ENCODE measurements at places on chromosomes 13 and 19.
A peak's percentile ranks its signal among the peaks of the same experiment; 100 is the strongest.

DNA sequence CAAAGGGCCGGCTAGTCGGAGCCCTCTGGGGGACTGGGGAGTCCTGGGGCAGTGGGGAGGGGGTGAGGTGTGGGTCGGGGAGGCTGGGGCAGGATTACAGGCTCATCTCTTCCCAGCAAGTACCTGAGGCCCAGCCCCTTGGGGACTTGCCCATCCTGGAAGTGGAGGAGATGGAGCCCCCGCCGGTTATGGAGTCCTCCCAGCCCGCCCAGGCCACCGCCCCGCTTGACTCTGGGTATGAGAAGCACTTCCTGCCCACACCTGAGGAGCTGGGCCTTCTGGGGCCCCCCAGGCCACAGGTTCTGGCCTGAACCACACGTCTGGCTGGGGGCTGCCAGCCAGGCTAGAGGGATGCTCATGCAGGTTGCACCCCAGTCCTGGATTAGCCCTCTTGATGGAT, 9.9 kb downstream of the PALM3 start:
- no peak for DNase-seq

GRCh38 chr13:94122300-94122915, 357.1 kb downstream of the DCT start:
- DNase-seq = no peak

DNA sequence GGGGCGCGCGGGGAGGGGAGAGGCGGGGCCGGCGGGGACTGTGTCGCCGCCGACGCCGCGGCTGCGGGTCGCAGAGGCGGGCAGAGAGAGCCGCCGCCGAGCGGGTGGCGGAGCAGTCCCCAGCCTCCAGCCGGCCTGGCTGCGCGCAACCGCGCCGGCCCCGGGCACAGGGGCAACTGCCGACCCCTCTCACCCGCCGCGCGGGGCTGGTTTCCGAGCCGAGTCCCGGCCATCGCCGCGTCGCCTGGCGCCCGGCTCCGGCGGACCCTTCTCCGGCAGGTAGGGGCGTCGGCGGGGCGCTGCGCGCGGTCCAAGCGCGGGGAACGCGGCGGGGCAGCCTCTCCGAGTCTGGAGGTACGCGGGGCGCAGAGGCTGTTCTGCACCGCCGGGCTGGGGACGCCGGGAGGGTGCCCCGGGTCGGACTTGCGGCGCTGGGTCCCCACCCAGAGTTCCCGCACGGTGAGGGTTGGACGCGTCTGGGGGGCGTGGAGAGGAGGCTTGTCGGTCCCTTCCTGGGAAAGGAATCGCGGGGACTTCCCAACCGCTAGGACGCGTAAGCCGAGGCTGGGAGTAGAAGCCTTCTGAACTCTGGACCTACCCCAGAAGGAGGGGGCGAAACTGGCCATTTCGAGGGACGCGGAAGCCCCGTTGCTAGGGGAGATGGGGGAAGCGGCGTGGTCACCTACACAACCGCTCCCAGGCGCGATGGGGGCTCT, 133.6 kb upstream of the MYO16 start:
- DNase-seq = no peak

DNA sequence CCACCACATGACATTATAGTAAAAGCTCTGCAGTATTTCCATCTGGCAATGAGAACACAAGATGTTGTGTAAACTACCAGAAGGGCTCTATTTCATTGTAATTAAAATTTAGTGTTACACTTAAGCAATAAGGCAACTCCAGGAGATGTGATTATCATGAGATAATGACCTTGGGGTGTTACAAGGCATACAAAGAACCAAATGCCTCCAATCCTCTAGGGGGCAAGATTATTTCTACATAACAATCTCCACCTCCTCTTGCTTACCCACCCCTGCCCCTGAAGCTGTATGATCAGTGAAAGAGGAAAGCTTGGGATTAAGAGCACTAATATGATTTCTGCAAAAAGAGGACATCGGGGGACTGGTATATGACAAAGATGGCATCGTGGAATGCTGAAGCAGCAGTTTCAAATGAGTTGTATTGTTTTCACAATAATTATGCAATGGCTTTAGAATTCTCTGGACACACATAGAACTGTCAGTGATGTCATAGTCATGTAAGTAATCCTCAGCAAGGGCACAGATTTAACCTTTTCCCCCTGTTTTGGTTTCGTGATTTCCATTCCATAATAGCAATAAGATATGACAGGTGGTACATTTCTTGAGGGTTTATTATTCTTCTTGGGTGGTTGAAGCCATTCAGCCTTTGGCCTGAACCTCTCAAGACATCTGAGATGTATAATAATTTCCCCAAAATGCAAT, 295.3 kb downstream of the MZT1 start:
- no peak for DNase-seq

DNA sequence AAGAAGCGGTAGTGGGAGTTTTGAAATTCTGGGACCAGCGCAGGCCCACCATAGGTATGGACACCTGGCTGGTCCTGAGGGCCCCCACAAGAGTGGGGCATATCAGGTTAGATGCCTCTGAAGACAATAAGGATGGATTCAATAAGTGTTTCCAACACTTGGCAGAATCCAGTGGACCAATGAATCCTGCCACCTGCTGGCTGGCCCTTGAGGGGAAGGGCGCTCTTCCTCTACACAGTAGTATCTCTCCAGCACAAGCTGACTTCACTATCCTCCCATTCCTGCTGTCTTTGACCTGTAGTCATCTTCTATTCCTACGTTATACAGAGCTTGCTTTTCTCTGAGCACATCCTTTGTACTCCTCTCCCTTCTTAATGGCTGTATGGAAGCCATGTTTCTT, 199.7 kb upstream of the TSHZ3 start:
- no peak for DNase-seq

GRCh38 chr13:21613791-21614190, 9.8 kb upstream of the MICU2 start:
- DNase-seq = no peak

DNA sequence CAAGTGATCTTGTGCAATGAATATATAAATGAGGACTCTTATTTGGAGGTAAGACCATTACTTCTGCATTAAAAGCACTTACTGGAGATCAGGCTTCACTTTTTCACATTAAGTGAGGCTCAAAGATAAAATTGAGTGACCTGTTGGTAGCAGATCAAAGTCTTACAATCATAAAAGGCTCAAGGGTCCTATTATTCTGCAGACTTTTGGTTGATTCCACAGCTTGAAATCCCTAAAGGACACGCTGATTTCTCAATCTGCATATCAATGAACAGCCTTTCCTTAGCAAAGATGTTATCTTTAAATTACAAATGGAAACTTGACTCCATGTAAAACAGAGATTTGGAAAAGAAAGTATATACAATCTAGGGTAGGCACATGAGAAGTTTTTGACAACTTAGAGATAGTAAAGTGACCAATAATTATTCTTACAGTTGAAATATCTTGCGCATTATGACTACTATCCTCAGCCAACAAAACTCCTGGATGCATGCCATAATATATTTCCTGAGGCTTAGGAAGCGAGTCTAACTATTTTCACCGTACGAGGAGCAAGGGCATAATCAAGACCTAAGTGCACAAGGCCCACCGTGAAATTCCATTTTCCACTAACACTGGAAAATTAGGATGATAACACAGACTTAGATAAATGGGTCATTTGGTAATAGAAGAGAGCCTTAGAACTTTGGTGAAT, 640.7 kb downstream of the LIG4 start:
- no peak for DNase-seq

DNA sequence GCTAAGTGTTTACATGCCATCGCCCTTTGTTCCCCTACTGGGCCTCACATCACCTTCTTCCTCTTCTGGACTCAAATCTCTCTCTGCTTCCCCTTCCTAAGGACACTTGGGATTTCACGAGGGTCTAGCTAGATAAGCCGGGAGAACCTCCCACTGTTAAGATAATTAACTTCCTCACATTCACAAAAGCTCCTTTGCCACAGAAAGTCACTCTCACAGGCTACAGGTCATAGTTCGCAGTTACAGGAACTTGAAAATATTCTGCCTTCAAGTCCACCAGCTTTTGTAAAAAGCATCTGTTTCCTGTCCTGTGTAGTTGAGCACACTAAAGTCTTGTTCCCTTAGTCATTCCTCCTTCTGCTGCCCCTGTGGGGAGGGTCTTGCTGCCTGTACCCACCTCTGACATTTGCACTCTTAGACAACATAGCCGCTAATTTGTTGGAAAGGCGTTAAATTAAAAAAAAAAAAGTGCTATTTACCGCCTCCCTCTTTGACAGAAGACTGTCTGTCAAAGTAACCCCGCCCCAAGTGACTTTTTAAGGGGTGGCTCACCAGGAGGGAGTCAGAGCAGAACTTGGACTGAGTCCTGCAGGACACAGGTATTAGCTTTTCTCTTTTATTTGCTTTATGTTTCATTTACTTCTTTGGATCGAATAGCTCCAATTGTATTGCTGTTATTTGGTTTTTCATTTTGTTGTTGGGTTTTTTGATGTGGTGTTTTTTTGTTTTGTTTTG, 26.8 kb upstream of the CEACAM21 start:
- peak; percentile 63 for DNase-seq

GRCh38 chr19:50358483-50359327, 6.7 kb downstream of the NAPSA start:
- no peak for DNase-seq

- no peak for DNase-seq
These were observed 60.5 kb downstream of the WDR87 start for GRCh38 chr19:37845932-37846331.

GRCh38 chr13:27264181-27264580, 6.4 kb upstream of the RASL11A start:
- DNase-seq = no peak

DNA sequence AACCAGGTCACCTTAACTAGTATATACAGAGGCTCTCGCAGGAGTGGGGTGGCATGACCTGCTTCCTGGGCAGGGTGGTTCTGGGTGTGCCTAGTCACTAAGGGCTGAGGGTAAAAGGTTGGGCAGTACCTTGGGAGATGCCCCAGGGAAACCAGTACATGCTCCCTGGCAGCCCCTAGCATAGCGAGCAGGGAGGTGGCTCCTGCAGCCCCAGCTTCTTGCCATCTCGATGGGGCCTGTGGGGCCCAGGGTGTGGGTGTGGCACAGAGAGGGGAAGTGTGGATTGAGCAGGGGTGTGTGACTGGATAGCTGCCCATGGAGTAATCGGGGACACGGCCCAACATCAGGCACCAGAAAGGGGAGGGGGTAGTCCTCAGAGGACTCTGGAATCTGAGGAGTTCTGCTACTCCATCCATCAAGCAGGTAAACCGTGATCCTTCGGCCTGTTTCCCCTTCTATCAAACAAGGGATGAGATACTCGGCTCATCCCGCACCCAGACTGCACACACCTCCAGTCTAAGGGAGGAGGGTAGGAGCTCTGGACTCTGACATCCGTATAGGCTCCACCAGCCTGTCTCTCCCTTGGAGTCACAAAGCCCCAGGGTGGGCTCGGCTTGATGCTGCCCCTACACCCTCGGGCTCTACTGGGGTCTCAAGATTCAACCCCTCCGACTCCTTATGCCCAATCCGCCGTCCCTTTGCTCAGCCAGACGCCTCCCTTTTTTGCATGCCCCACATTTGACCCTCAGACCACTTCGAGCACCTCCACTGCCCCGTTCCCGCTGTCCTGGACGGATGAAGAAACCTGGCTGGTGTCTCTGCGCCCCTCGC, 1.1 kb downstream of the ZBTB45 start:
- no peak for DNase-seq

DNA sequence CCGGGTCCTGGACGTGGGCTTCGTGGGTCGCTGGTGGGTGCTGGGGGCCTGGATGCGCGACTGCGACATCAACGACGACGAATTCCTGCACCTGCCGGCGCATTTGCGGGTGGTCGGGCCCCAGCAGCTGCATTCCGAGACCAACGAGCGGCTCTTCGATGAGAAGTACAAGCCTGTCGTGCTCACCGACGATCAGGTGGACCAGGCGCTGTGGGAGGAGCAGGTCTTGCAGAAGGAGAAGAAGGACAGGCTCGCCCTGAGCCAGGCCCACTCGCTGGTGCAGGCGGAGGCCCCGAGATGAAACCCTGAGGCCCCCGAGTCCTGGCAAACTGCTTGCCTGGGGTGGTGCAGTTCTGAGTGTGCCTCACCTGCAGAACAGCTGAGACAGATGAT, 787 bp downstream of the TIMM29 start:
- peak; percentile 59 for DNase-seq
